ENCODE measurements at places on chromosomes 13 and 19.

DNA sequence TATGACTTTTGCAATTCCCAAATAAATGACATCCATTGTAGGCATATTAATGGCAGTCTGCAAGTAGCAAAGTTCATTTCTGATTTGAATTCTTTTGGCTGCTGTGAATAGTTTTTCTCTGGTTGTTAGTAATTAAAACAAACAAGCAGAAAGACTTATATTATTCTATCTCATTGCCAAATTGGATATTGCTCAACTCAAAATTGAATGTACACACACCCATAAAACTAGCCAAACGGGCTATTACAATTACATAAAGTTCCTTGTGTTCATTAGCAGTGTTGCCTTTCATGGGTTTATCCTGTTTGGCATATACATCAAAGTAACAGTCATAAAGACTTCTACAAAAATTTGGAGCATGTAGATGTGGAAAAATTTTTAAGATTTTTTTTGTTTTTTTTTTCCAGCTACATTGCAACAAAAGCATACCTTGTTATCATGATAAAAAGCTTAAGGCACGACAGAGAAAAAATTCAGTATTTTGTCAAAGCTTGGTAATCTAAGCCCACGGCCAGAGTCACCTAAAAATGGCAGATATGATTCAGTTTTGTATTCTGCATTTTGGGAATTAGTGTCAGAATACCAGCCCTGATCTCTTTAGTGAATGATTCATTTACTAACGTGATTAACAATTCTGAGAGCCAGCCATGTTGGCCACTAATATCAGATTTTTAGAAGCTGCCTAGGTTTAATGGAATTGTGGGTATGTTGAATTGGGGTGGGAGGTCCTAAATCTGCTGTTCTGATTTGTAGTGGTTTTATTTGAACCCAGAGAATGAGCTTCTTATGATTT, 108.4 kb downstream of the KLF5 start:
- DNase-seq: no peak

DNA sequence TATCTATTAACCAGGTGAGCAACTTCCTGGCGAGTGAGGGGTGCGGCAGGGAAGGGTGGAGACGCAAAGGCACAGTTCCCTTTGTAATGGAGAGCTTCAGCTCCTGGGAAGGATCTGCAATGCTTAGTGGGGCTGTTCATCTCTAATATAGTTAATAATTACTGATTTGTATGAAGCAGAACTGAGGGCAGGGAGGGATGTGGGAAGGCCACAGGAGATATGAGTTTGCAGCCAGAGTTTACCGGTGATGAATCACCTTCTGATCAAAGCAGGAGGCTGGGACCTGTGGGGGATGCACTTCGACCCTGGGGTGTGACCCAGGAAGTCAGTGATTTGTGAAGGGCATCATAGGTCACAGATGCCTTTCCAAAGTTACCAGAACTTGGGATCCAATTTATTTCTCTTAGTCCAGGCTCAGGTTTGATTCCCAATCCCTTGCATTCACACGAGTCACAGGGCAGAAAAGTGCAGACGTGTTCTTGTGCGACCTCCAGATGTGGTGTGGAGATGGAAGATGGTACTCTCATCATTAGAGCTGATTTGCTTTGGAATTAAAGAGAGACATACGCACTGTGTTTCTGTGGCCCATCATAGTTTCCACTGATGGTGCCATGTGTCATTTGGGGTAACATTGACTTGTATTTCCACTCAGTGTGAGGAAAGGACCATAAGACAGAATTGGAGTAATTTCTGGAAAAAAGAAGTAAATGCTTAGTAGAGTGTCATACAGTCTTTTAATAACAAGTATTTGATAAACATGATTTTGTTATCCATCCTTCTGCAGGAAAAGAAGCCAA, 55.0 kb downstream of the LRCH1 start:
- DNase-seq: no peak

DNA sequence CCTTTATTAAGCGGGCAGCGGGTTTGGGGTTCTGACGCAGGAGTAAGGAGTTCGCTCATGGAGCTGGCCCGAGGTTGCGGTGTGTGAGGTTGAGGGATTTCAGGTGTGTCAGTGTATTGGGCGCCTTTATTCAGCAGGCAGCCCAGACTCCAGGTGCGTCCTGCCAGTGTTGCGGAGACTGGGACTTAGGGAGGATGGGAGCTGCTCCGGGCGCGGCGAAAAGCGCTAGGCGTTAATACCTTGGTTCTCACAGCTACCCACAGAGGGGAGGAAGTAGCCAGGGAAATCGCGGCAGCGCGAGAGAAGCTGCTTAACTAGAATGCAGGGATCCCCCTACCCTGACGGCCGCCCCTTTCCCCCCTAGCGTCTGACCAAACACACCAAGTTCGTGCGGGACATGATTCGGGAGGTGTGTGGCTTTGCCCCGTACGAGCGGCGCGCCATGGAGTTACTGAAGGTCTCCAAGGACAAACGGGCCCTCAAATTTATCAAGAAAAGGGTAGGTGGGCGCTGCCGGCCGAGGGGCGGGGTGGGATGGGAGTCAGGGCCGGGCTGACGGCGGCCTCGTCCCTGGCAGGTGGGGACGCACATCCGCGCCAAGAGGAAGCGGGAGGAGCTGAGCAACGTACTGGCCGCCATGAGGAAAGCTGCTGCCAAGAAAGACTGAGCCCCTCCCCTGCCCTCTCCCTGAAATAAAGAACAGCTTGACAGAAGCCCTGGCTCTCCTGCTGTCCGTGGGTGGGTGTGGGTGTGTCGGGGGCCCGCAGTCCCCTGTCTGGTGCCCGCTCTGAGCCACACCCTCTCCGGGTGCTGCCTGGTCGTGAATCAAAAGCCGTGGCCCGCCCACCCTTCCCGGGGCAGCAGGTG, 1.1 kb downstream of the RPL36 start:
- DNase-seq: peak; percentile 38

GRCh38 chr19:2081873-2082810, 14.0 kb downstream of the MOB3A start:
- no peak for DNase-seq

GRCh38 chr13:40588101-40588500, 78.3 kb downstream of the FOXO1 start:
- DNase-seq: no peak

GRCh38 chr13:46903748-46904147, 6.9 kb upstream of the HTR2A start:
- DNase-seq: no peak

DNA sequence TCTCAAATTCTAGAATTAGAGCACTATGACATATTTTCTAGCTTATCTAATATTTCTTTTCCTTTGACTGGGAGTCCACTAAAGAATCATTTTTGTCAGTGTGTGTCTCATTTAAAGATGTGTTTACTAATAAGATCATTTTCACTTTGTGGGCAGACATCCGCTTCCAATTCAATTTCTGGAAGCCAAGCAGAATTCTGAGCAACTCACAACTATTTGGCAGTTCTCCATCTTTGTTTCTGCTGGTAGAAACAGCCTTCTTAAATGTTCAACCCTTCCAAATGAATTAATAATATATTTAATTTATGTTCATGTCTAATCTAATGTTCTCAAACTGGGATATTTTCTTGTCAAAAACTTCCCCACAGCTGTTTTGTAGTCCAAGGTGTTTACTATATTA, 411.8 kb downstream of the KCTD12 start:
- no peak for DNase-seq

GRCh38 chr13:104779311-104779993, 1713.2 kb upstream of the SLC10A2 start:
- DNase-seq: no peak

DNA sequence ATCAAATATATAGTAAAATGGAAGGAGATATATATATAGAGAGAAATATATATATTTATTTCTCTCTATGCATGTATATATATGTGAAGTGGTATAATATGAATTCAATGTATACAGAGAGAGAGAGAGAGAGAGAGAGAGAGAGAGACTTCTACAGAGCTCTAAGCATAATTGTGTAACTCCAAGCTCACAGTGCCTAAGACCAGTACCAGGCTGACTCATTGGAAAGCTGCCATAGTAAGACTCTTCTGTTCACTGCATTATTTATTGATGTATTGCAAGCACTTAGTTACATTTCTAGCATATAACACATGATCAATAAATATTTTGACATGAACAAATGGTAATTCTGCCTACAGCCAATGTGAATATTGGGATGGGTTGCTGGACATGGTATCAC, 1734.7 kb downstream of the SLITRK1 start:
- no peak for DNase-seq

DNA sequence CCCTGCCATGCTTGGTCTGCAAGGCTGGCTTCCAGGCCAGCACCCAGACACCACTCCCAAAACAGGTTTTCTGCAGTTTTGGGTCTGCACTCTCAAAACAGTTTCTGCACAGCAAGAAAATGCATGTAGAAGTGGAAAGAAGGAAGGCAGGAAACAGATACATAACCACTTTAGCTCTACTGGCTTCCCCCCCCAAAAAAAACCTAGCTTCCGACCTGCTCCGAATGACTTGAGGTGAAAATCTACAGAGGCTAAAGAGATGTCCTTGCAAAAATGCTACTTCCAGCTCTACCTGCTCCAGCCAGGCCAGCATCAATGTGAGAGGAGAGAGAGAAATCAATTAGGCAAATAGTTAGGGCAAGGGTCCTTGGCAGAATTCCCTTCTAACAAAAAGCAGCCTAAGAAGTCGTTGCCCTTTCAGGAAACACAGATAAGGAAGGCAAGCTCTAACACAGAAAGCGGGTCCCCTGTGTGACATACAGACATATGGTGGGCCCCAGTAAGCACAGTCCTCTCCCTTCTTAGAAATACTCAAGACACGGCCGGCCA, 3.4 kb downstream of the C19orf12 start:
- no peak for DNase-seq

DNA sequence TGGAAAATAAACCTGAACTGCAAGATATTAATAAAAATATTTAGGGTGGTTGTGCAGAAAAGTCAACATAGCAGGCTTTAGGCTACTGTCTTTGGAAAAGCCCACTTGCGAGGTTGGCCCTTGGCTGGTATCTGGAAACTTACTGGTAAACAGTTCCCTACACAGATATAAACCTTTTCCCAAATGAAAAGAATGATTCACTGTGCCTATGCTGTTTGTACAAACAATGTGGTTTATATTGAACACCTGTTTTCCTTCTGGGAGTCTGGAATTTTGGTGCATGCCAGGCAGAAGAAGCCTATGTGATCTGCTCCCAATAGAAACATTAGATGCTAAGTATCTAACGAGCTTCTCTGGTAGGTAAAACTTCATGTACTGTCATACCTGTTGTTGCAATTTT, 29.7 kb upstream of the SOHLH2 start:
- no peak for DNase-seq

DNA sequence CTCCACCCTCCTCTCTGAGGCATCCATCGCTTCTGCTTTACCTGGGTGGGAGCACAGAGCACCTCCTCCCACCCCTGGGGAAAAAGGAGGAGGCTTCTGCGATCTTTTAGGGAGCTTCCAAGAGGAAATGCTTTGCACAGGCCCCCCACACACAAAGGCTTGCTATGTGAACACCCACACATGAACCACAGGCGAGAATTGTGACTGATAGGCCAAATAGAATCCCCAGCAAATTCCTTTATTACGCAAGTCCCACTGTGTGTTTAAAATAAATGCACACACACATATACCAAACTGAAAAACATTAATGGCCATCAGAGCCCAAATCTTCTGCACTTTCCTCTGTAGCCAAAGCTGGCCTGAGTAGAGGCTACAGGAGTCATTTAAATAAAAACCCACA, 50.6 kb downstream of the HSPH1 start:
- no peak for DNase-seq

DNA sequence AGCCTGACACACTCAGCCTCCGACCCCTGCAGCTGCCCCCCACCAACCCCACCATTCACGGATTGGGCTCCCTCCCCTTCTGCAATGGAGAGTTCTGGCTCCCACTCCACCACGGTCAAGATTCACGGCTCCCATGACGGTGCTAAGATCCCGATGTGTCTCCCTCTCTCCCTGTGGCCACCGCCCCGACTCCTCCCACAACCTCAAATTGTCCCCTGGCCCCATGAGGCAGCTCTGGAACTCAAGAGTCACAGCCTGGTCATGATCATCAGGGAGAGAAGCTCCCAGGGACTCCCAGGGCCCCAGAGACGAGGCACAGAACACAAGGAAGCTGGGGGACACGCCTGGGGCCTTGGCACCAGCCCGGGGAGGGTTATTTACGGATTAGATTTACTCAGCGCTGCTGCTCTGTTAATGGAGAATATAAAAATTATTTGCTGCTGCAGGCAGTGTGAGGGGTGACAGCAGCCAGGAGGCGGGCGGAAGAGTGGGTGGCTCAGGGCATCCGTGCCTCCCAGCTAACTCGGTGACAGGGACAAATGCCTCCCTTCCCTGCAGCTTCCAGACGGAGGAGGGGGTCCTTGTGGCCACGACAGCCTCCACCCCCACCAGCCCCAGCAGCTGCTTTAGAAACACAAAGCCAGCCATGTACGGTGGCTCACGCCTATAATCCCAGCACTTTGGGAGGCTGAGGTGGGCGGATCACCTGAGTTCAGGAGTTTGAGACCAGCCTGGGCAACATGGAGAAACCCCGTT, 184.2 kb downstream of the PTPRS start:
- no peak for DNase-seq

- no peak for DNase-seq
These were observed 251.0 kb downstream of the UQCRFS1 start for GRCh38 chr19:28961772-28962500.

GRCh38 chr13:78659732-78660494, 958 bp upstream of the OBI1 start:
- DNase-seq: no peak

- no peak for DNase-seq
These were observed 258.6 kb downstream of the ATP8A2 start for GRCh38 chr13:25630329-25630900.

DNA sequence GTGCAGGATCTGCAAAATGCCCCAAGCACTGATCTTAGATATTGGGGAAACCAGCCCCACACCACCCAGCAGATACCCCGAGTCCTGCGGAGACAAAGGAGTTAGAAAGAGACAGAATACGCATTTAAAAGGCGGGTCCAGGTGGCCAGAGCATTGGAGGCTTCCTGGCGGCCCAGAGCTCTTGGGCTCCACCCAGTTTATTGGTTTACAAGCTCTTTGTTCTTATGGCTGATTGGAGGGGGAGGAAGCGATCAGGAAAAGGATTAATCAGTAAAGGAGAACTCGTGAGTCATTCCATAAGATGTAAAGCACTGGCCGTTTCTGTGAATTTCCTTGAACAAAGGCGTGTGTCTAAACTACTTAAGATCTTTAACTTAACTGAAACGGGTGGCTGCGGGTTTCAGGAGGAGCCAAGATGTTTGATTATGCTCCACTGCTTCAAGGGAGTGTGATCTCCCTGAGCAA, 926 bp downstream of the ZNF587 start:
- no peak for DNase-seq

- DNase-seq: no peak
These were observed 1.3 kb downstream of the GNG8 start for GRCh38 chr19:46634656-46635218.

- DNase-seq: no peak
These were observed 54.0 kb upstream of the IRS2 start for GRCh38 chr13:109840201-109840892.

DNA sequence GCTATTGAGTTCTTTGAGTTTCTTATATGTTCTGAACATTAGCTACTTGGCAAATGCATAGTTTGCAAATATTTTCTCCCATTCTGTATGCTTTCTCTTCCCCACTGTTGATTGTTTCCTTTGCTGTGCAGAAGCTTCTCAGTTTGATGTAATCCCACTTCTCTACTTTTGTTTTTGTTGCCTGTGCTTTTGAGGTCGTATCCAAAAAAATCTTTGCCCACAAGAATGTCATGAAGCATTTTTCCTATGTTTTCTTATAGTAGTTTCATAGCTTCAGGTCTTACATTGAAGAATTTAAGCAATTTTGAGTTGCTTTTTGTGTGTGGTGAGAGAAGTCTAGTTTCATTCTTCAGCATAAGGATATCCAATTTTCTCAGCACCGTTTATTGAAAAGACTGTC, 536.7 kb upstream of the ARGLU1 start:
- no peak for DNase-seq

- DNase-seq: no peak
These were observed 86.6 kb downstream of the SLC7A1 start for GRCh38 chr13:29508876-29509252.

All from activated CD4-positive, CD25-positive, alpha-beta regulatory T cell (primary cell).